Mucosa of gallbladder (tissue), 1 donor: ENCODE measurements at places on chromosomes 5 and 9. TPM values are rescaled to one million over a fixed set of nuclear protein-coding genes. Genes with fewer than 3 reads are reported as not detected.

FPGS gene
- total RNA-seq, result 74.7 TPM

SHB gene
- total RNA-seq, result 54.5 TPM

PCDHB4 gene
- 5.2 TPM for total RNA-seq

NR2F1 gene
- 162 TPM for total RNA-seq

OR1J2 gene
- total RNA-seq, result not detected

C6 gene
- 41.8 TPM for total RNA-seq

ESM1 gene
- 0.40 TPM for total RNA-seq

AQP7 gene
- total RNA-seq, result 15.0 TPM

TRIM36 gene
- total RNA-seq, result 1.3 TPM

ERGIC1 gene
- total RNA-seq, result 118 TPM

MCTP1 gene
- 9.9 TPM for total RNA-seq

- DNase-seq, result no peak
Measured at GRCh38 chr9:4016789-4017188, 283.1 kb downstream of the GLIS3 start.

- no peak for DNase-seq
Measured at GRCh38 chr5:168648016-168648415, 68.8 kb upstream of the PANK3 start.

- DNase-seq, result no peak
Measured at GRCh38 chr5:124614105-124614504, 132.3 kb downstream of the ZNF608 start.

DNA sequence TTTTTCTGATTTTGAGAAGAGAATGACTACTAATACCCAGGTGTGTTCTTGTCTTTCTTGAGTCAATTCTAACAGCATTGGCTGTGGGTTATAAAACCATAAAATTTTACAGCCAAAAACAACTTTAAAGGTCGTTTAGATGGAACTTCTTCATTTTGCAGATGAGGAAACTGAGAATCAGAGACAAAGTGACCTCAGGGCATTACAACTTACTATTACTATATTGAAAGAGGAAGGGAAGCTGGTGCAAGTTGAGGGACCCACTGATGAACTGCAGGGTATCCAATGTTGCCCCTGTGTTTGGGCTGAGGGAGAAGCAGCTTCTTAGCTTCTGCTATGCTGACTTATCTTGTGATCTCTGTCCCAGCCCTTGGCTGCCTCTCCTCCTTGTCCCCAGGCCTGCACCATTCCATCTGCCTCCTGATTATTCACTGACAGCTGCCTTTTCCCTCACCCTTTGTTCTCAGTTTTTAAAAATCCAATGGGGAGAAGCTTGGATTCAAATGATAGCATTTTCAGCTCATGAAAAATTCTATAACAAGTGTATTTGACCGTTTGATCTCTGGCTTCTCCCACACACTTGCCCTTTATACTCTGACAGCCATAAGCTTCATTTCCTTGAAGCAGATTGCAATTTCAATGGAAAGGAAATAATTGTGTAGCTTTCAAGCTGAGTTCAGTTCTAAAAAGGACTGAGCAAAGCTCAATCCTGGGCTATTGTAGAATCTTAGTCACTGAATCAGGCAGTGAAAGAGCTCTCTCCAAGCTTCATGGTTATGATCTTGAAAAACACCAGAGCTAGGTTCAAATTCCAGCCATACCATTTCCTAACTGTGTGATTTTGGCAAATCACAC is 68.5 kb downstream of the TMC1 start:
- DNase-seq, result no peak

- no peak for DNase-seq
Measured at GRCh38 chr5:124560370-124560769, 186.1 kb downstream of the ZNF608 start.

DNA sequence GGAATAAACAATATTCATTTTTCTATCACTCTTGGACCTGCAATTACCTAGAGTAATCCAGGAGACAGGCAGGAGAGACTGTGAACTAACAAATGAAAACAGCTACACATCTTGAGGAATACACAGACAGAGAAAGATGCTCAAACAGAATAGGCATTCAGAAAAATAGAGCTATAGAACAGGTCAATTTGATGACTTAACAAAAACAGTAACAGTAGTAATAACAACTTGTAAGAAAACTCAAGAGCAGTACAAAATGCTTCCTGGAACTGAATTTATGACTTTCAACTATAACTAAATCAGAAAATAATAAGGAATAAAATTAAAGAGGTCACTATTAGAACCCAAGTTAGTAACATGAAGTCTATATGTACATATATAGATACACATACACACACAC is 579.3 kb downstream of the TLR4 start:
- no peak for DNase-seq

- no peak for DNase-seq
Measured at GRCh38 chr9:94867842-94868312, 141.4 kb downstream of the AOPEP start.

GRCh38 chr9:96350866-96351265 is 32.6 kb downstream of the SLC35D2 start:
- no peak for DNase-seq

DNA sequence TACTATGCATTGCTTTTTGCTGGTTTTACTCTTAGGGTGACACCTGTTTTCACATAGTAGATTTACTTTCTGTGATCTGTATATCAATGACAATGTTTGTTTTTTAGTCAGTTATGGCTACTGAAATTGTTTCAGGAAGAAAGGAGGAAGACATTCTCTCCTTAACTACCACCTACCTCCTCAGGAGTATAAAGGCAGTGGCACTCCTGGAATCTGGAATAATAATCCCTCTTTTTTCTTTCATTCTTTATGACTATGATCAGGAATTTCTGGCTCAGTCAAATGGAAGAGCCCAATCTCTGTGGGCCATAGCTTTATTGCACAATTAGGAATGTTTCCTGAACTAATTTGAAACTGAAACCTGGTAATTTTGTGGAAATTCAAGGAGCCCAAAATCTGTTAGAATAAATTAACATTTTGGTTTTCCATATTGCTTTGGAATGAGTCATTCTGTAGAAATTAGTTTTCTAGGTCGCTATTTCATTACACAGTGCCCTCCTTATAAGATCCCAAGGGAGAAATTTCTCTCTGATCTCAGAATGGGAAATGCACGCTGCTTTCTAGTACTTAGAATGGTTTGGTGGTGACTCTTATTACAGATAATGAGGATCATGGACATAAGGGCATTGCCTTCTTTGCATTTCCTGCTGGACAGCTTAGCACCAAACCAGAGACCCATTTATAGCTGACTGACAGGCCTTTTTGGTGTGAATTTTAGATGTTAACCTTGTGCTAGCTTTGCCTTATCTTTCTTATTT is 95.3 kb upstream of the VLDLR start:
- DNase-seq, result no peak

DNA sequence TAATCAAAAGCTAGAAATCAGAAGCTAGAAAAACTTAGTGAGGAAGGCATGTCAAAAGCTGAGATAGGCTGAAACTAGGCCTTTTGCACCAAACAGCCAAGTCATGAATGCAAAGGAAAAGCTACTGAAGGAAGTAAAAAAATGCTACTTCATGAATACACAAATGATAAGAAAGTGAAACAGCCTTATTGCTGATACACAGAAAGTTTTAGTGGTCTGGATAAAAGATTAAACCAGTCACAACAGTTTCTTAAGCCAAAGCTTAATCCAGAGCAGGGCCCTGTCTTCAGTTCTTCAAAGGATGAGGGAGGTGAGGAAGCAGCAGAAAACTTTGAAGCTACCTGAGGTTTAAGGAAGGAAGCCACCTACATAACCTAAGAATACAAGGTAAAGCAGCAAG is 102.5 kb upstream of the SH3GL2 start:
- DNase-seq, result no peak

DNA sequence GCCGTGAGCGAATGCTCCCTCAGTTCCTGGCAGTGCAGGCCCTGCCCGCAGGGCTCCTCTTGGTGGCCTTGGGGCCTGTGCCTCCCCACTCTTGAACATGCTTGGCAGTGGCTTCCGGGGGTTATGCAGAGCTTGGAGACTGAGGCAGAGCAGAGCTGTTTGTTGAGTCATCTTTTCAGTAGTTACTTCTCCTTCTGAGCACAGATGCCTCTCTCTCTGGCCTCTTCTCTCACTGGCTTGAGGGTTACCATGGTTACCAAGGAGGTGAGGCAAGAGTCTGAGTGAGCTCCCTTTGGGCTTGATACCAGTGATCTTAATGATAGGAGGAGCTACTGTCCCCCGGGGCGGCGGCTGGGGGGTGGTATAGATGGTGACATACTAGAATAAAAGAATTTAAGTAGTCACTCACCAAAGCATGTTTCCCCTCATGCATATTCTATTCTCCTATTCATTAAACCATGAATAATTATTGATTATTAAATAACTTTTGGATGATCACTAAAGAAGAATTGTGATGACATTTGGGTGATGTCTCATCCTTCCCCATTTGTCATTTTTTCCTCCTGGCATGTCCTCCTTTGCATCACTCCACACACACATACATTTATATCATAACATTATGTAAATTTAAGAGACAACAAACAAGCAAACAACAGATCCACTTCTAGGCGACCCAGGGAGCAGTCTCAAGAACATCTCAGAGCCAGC is 111.1 kb downstream of the ARHGAP26 start:
- no peak for DNase-seq

- DNase-seq, result no peak
Measured at GRCh38 chr5:1312993-1313833, 18.3 kb upstream of the TERT start.

DNA sequence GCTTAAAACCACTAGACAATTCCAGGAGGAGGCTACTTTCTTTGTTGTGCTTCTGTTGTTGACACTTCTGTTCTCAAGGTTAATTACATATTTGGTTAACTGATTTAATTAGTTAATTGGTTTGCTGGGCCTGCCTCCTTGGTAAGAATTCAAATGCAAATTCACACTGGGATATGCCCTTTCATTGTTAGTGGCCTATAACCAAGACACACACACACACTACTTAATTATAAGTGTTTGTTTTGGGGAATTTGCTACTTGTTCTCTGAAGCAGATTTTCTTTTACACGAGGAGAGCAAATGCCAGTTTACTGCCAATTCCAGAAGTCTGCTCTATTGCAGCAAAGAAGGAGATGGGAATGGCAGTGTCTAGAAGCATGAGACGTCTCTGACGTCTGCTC is 101.6 kb upstream of the BASP1 start:
- no peak for DNase-seq

DNA sequence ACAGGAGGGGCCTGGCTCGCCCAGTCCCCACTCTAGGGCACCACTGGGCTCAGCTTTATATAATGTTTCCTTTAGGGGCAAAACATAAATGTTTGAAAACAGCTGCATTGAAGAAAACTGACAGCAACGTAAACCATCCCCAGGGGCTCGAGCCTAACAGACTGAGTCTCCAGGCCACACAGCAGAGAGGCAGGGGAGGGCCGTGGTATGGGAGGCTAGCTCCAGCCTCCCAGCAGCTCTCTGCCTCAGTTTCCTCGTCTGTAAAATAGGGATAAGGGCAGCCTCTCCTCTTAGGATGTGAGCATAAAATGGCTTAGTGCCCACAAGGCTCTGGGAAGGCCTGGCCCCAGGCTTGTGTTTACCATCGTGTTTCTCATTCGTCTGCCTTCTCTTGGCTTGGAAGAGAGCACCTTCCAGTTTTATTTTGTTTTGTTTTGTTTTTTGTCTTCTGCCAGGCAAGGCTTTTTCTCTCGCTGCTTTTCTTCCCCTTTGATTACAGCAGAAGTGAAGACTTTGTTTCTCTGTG is 2.7 kb downstream of the ANKRD33B start:
- DNase-seq, result no peak

- no peak for DNase-seq
Measured at GRCh38 chr9:137402746-137403145, 20.2 kb downstream of the EXD3 start.

GRCh38 chr9:32251539-32251938 is 132.9 kb upstream of the ACO1 start:
- peak; percentile 57 for DNase-seq

DNA sequence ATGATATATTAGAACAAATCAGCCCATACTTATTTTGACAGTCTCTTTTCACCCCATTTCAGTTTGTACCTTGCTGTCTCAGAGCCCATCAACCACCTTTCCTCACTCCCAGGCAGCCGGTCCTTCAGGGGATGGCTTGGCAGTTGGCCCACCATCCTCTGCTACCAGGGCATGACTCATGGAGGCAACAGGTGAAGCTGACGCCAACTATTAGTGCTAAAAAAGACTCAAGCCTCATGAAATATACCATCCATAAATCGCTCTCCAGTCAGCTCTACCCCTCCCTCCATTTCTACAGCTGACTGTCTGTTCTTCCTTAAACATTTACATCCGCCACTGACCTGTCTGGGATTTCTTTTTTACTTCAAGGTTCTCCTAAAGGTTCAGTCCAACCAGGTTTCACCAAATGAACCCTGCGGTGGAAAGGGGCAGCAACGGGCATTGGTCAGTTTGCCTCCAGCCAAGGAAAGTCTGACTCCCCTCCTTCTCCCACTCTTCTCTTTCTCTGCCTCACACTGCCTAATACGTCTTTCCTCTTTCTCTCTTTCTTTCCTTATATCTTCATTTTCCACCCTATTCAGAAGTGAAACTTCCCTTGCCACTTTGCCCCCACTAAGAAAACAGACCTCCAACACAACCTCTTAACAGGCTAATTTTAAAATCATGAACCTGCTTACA is 439.1 kb downstream of the RAB3C start:
- no peak for DNase-seq

DNA sequence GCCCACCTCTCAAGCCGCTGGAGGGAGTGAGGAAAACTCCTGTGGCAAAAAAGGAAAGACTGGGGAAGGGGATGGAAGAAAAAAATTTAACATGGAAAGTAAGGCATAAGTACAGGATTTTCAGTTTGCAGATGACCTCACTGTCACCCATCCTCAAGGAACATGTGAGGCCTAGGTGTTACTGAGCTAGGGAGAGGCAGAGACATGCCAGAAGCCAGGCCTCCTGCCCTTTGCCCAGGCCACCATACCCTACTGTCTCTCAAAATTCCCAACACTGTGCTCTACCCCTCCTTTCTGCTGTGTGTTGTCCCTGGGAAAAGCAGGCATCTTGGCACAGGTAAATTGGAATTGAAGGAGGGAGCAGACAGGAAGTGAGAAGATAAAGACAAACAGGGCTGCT is 4.4 kb upstream of the MGAT1 start:
- DNase-seq, result no peak

- DNase-seq, result no peak
Measured at GRCh38 chr9:22103685-22104575, 94.8 kb upstream of the CDKN2B start.

DNA sequence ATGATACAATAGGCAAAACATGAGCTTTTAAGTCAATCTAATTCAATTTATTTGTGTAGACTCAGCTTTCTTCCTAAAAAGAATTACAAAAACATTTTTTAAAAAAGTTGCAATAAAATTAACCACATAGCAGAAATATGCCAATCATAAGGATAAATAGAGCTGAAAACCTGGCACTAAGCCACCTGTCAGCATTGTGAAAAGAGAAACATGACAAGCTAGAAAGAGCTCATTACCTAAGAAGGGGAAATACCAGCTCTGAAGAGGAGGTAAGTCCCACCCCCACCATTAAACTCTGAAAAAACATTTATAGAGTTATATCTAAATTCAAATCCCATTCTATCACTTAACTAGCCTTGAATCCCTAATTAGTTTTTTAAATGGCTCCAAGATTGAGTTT is 372.9 kb downstream of the OSTF1 start:
- DNase-seq, result no peak
